ENCODE measurements at places on chromosomes 12 and 14. TPM values are rescaled to one million over a fixed set of nuclear protein-coding genes. Genes with fewer than 3 reads are reported as not detected.

CCDC198 gene
- not detected for total RNA-seq

KLRG1 gene
- total RNA-seq, result 4.0 TPM

CFAP54 gene
- total RNA-seq, result 0.08 TPM

SERPINA9 gene
- not detected for total RNA-seq

PLEKHD1 gene
- 0.17 TPM for total RNA-seq

TUNAR gene
- not detected for total RNA-seq

CPM gene
- total RNA-seq, result 2.3 TPM

CLEC4C gene
- not detected for total RNA-seq

TAS2R19 gene
- 0.47 TPM for total RNA-seq

TTC6 gene
- total RNA-seq, result not detected
